CD8-positive, alpha-beta memory T cell (primary cell): ENCODE measurements at places on chromosomes 2 and 18.

GRCh38 chr18:75455249-75456198 lies 28.0 kb upstream of the SMIM21 start:
- DNase-seq = no peak

- no peak for DNase-seq
Measured at GRCh38 chr2:212428681-212429478, 109.7 kb downstream of the ERBB4 start.

GRCh38 chr2:240586198-240586918 lies at the start of gene CAPN10:
Gene CAPN10 (plus strand): TSS chr2:240586734. CDS start chr2:240586912, 178 bp downstream.
- peak; percentile 97 for DNase-seq

- peak; percentile 51 for DNase-seq
Measured at GRCh38 chr2:174326161-174327020, 8.4 kb upstream of the SP9 start.

DNA sequence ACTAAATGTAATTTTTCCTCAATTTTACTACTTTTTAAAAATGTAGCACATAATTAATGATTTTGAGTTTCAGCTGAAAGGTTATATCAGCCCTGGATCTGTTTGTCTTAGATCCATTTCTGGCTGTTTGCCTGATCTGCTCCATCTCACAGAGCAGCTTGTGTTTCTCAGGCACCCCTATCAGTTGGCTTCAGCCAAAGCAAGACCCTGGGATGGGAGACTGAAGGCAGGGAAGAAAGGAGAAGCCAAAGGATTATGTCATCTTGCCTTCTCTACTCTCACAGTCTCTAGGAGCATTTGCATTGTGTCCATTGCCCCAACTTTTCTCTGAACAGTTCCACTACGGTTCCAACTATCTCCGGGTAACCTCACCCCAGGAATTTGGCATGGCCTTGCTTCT lies 110.5 kb downstream of the CCDC148 start:
- no peak for DNase-seq

- DNase-seq = no peak
Measured at GRCh38 chr2:49514201-49514600, 359.9 kb upstream of the FSHR start.
